ENCODE measurements at places on chromosomes 3 and 15.

DNA sequence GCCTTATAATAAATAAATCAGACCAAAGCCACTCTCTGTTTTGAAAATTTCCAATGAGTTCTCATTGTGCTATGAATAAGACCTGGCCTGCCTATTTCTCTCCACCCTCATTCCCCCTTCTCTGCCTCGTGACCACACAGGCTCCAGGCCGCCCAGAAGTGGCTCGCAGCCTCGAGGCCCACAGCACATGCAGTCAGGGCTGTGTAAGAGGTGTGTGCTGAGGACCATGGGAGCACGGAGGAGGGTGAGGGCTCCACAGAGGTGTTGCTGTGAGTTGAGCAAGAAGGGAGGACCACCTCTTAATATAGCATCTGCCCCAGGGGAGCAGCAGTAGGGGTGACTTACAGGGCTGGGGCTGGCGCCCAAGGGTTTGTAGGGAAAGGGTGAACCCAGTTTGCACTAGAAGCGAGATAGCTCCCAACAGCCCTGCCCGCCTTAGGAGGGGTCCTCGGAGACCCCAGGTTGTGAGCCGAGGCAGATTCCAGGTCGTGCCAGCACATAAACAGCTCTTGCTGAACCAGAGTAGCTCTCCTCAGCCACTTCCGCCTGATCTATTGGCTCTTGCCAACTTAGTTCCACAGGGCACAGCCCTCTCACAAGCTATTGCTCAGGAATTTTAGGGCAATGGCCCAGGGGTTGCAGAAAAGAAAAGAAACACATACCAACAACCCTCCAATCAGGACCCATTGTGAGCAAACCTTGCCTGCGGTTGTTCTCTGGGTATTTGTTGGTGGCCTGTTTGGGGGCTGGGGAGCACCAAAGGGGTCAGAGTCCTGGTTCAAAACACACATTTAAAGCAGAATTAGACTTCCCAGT, 117.7 kb downstream of the MYLK start:
- no peak for DNase-seq

GRCh38 chr15:40550341-40551037, 14.4 kb downstream of the CCDC32 start:
- DNase-seq: no peak

- no peak for DNase-seq
Measured at GRCh38 chr15:60385620-60386552, 11.9 kb downstream of the ANXA2 start.

GRCh38 chr3:4561661-4562060, 68.5 kb downstream of the ITPR1 start:
- DNase-seq: no peak

DNA sequence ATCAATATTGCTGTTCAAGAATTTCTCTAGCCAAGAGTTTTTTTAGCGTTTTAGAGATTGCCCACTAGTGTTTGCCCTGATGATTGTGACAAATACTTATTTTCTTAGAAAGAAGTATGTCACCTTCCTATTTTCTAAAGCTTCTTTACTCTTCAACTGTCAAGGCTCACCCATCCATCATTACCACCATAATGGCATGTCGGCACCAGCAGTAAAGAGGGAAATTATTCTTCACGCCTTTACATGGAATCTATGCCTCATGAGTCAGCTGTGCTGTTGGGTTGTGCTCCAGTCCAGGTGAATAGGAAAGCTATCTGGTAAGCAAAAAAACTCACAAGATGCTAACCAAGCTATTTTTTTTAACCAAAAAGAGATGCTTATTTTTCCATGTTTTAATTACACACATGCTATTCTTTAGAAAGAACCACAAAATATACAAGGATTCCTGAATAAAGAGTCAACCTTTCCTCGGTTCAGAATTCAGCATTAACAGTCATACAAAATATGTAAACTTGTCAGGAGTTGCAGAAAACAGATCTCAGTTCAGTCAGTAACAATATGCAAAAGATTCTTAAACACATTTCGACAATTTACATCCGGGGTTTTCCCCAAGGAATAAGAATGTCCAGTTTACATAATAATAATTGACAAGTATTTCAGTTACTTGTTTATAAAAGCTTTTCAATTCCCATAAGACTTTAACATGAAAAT, 128.0 kb downstream of the ATP8B4 start:
- DNase-seq: no peak

DNA sequence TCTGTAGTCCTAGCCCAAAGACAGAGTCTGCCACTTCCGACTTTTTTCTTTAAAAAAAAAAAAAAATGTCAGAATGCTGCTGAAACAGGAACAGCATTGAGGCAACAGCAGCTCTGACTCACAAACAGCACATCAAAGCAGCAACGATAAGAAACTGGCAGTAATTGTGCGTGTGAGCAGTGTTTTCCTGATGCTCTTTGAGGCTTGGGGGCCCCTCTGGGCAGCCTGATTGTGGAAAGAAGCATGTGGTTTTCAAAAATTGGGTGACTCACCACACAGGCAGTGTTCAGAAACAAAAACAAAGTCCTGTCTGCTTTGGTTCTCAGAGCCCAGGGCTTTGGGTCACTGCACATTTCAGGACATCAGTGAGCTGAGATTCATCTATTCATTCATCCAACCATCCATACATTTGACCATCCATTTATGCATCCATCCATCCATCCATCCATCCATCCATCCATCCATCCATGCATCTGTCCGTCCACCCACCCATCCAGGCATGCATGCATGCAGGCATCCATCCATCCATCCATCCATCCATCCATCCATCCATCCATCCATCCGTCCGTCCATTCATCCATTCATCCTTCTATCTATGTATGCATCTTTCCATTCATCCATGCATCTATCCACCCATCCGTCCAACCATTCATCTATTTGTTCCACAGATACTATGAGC, 308.4 kb downstream of the RPLP1 start:
- peak; percentile 78 for DNase-seq

GRCh38 chr15:58374147-58374546, 57.6 kb upstream of the LIPC start:
- no peak for DNase-seq

DNA sequence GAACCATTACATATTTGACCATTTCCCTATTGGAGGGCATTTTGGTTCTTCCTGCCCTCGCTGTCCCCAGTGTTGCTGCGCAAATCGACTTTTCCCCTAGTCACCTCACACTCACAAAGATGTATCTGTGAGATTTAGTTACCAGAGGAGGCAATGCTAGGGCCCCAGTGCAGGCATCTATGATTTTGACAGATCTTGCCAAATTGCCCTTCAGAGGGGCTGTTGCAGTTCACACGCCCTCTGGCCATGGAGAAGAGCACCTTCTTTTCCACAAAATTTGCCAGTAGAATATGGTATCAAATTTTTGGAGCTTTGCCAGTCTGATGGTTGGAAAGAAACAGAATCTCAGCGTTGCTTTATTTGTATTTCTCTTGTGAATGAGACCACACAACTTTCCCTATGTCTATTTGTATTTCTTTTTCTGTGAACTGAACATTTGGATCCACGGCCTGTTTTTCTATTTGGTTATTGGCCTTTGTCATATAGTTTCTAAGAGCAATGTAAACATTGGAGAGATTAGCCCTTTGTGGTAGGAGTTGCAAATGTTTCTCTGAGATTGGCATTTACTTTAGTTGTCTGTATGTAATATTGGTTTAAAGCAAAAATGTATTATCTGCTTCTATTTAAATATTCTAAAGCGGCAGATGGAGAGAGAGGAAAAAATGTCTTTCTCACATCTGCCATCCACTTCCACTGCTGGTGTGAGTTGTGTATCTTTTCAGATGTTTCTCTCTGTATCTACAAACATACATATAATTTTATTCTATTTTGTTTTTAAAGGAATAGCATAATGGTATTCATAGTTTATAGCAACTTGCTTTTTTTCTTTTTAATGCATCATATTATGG, 66.1 kb downstream of the DNASE1L3 start:
- no peak for DNase-seq

DNA sequence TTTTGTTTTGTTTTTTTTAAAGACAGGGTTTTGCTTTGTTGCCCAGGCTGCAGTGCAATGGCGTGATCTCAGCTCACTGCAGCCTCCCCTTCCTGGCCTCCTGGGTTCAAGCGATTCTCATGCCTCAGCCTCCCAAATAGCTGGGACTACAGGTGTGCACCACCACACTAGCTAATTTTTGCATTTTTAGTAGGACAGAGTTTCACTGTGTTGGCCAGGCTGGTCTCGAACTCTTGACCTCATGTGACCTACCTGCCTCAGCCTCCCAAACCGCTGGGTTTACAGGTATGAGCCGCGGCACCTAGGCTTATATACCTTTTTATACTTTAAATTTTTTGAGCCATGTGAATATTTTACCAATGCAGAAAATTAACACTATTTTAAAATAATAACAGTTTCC, 56.9 kb upstream of the HERC1 start:
- no peak for DNase-seq

GRCh38 chr3:144497452-144497851, 525.8 kb downstream of the DIPK2A start:
- no peak for DNase-seq

DNA sequence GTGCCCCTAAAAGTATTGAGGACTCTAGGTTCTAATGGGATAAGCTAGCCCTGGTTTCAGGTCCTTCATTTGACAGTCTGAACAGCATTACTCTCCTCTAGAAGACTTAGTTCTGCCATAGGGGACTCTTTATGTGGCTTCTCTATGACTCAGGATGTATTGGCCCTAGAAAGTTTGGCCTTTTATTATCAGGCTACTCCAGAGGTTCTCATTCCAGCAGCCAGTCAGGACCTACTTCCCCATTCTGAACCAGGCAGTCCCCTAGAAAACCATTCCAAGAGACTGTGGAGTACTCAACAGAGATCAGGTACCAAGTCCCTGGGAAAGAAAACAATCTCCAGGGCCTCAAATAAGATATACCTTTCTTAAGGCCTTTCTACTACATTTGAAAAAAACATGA, 157.9 kb upstream of the TSPAN3 start:
- DNase-seq: no peak
